Stimulated activated CD8-positive, alpha-beta memory T cell treated with anti-CD3 and anti-CD28 coated beads, Interleukin-15, amount 100 ng/mL, for 48 hours (primary cell): ENCODE measurements at places on chromosomes 5 and 9.
A peak's percentile ranks its signal among the peaks of the same experiment; 100 is the strongest.

DNA sequence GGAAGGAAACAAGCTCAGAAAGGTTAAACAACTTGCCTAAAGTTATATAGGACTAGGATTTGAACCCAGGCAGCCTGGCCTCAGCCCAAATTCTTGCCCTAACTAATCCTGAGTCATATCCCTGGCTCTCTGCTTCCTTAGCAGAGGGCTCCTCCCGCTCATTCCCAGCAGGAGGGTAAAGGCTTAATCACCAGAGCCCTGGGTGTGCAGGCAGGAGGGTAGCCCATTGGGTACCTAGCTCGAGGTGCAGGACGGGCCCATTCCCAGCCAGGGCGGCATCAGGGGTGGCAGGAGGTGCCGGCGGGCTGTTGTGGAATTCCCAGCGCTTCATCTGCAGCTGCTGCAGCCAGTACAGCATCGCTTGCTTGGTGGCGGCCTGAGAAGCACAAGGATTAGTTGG lies 3.9 kb downstream of the TBC1D2 start:
- no peak for DNase-seq

- DNase-seq = no peak
Measured at GRCh38 chr5:89556215-89556913, 673.4 kb upstream of the MEF2C start.

- no peak for DNase-seq
Measured at GRCh38 chr9:133524146-133524545, 613 bp downstream of the MYMK start.

DNA sequence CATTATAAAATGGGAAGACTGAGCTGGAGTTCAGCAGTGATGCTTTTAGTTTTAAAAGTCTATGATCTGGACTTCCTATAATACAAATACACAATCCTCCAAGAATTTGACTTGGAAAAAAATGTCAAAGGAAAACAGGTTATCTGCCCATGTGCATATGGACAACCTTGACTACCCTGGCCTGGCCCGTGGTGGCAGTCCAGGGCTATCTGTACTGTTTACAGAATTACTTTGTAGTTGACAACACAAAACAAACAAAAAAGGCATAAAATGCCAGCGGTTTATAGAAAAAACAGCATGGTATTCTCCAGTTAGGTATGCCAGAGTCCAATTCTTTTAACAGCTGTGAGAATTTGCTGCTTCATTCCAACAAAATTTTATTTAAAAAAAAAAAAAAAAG lies 17.3 kb downstream of the MOCS2 start:
- no peak for DNase-seq

DNA sequence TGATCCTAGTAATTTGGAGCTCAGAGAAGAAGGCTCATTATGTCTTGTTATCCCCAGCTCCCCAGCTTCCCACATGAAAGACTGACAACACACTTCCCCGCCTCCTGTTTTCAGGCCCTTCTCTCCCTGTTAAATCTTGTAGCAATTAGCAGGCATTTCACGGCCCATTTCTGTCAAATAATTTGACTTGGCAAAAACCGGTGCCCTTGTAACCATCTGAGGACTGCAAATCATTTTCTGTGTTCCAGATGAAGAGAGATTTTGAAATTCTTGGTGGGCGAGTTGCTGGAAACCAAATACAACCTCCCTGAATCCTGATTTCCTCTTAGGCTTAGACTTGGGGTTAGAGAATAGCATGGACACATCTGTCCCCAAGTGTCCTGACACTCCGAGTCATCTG lies 109.7 kb downstream of the MSX2 start:
- DNase-seq = no peak

GRCh38 chr9:93761822-93762221 lies 185.4 kb downstream of the PHF2 start:
- DNase-seq = no peak

GRCh38 chr9:135805422-135806022 lies 101.8 kb downstream of the CAMSAP1 start:
- no peak for DNase-seq

GRCh38 chr5:118902656-118903438 lies 85.5 kb downstream of the DTWD2 start:
- DNase-seq = no peak

DNA sequence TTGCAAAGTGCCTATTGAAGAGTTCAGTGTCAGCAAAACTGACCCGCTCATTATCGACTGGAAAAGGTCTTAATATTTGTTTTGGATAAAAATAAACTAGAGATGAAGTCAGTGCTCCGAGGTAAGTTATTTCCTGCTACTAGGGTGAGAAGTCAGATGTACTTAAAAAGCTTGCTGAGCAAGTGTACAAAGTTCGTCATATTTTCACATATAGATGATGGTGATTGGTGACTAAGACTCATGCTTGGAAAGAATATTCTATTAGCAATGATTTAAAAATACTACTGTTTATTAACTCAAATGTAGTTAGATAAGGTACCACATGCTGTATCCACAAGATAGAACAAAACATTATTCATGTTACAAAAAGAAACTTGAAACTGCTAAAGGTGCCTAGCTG lies 643.7 kb downstream of the GABRG2 start:
- DNase-seq = no peak

DNA sequence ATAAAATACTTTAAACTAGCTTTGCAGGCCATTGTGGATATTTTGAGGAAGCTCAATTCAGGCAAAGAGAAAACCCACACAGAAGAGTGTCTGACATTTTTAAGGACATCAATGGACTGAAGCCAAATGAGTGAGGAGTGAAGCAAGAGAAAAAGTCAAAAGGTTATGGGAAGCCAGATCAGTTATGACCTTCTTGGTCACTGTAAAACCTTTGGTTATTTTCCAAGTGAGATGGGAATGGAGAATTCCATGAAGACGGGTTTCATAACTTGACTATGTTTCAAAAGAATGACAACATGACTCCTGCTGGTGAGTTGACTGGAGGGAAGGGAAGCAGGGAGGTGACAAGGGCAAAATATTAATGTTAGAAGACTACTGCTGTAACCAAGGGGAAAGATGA lies 585.2 kb downstream of the EFNA5 start:
- no peak for DNase-seq

GRCh38 chr5:88782571-88782970 lies 100.4 kb downstream of the MEF2C start:
- no peak for DNase-seq

GRCh38 chr5:128778474-128778873 lies 186.8 kb upstream of the SLC27A6 start:
- DNase-seq = no peak

- no peak for DNase-seq
Measured at GRCh38 chr9:125992557-125992956, 245.4 kb downstream of the PBX3 start.

GRCh38 chr9:131943351-131943841 lies 136.3 kb downstream of the MED27 start:
- no peak for DNase-seq

GRCh38 chr5:55176176-55176818 lies 3.3 kb upstream of the CDC20B start:
- DNase-seq = peak; percentile 16

GRCh38 chr5:116695681-116696080 lies 121.1 kb upstream of the SEMA6A start:
- no peak for DNase-seq

GRCh38 chr5:118796081-118796480 lies 192.3 kb downstream of the DTWD2 start:
- no peak for DNase-seq

- no peak for DNase-seq
Measured at GRCh38 chr5:151592855-151593408, 1.8 kb upstream of the FAT2 start.

GRCh38 chr5:80399526-80400239 lies 8.2 kb upstream of the ZFYVE16 start:
- no peak for DNase-seq

DNA sequence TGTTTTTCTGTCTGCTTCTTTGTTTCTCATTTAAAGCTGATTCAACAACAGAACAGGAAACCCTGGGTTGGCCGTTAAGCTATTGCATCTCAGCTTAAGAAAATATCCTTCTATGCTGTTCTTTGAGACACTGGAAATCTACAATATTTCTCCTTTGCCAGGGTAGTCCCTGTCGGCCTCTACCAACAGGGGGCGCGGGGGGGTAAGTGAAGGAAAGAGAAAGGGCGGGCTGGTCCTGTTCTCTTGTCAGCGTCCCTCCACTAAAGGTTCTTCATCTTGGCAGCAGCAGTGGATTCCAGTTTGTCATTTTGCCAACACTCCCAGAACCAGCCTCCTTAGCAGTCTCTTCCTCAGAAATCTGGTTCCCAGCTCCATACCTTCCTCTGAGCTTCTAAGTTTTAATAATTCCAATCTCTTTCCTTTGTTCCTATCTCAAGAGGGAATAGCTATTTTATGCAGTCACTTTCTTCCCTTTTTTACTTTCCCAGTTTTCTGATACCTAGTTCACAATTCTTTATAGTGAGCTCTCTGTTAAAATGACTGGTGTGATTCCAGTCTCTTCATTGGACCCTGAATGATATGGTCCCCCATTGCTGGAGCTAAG lies 222.3 kb downstream of the GLIS3 start:
- DNase-seq = peak; percentile 16

- no peak for DNase-seq
Measured at GRCh38 chr5:172757394-172758010, 13.5 kb downstream of the DUSP1 start.

DNA sequence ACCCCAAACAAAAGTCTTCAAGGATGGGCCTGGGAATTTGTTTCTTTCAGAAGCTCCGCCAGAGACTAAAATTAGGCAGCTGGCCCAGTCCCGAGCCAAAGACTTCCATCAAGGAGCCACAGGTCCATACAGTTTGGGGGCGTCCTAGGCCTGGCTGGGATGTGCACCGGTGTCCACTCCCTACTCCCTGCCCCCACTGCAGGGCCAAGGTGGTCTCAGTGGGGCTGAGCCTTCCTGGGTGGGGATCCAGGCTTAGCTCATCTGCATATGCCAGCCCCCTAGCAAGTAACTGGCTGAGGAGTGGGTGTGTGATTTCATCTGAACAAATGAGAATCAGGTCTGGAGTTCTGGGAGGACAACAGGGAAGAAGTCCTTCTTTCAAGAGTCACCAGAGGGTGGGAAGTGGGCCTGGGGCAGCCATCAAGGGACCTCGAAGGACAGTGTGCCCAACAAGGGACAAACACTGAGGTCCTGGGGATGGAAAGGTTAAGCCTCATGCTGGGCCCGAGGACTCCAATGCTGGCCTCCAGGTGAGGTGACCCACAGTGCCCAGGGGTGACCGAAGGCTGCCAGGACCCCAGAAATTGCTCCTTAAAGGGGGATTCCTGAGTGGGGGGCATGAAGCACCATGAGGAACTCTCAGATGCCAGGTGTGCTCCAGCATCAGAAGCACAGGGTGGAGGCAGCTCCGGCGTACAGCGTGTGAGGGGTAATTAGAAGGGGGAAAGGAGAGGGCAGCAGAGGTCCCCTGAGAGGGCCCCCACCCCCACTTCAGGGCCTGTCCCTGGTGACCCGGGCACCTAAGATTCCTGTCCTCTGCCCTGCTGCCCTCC lies 91.3 kb downstream of the ZNF354C start:
- DNase-seq = no peak

DNA sequence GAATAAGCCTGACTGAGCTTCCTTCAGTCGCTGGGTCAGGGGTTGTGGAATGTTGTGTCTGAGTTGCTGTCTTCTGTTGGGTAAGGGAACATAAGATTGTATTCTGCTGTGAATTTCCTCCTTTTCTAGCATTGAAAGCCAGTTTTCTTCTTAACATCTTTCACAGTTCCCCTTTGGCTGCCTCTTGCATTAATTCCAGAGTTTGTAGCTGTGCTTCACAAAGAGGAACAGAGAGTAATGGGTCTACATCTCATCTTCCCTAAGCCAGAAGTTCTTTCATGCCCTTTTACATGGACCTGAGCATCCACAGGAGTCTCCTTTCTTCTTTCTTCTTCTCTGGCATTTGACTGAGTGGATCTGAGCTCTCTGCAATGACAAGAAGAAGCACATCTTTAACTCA lies 686.8 kb downstream of the KCTD16 start:
- DNase-seq = no peak

GRCh38 chr5:178832618-178833201 lies 27.0 kb upstream of the ZNF354B start:
- no peak for DNase-seq

GRCh38 chr9:17894501-17895160 lies 315.8 kb downstream of the SH3GL2 start:
- no peak for DNase-seq

DNA sequence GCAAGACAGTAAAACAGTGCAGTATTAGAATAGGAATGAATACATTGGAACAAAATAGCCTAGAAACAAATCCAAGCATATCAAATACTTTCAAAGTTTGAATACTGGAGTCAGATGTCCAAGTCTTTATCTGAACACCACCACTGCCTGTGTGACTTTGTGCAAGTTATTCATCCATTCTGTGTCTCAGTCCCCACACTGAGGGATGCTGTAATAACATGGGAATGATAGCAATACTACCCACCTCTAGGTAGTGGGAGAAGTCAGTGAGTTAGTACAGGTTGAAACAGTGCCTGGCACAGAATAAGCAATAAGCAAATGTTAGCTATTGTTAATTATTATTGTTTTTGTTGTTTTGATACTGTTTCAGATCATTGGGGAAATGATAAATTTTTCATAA lies 130.9 kb downstream of the SUSD1 start:
- no peak for DNase-seq

DNA sequence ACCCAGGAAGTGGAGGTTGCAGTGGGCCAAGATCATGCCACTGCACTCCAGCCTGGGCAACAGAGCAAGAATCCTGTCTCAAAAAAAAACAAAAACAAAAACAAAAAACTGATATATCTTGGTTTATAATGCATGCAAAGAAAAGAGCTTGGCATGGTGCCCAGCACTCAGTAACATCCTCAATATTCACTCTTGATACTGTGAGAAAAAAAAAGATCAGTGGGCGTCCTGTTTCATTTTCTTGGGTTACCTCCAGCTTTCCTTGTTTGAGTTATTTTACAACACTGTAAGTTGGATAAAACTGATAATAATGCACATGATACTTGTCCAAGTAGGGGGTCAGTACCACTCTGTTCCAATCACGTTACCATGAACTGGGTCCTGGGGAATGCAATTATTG lies 7.8 kb downstream of the PHYHD1 start:
- DNase-seq = no peak

- DNase-seq = no peak
Measured at GRCh38 chr5:124461941-124462340, 284.5 kb downstream of the ZNF608 start.

DNA sequence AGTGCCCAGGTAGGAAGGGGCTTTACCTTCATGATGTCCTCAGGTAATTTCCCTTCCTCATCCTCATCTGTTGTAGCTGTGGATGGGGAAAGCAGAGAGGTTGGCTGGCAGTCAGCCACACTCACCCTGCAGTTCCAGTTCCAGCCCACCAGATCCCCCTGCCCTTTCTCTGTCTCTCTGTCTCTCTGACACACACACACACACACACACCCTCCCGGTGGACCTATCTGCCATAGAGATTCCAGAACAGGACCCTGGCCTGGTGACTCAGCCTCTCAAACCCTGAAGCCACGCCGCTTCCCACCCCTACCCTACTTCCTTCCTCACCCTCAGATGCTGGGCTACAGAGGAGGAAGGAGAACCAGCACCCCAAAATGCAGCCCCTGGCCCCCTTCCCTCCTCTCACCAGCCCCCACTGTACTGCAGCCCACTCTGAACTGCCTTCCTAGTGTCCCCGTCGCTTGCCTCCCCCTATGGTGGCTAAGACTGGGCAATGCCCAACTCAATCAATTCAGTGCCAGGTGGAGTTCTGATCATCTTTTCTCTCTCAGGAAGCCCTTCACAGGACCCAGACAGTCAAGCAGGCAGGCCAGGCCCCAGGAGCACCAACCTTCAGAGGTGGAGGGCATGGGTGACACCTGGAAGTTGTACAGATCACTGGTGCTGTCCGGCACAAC lies 4.8 kb downstream of the IRF1 start:
- no peak for DNase-seq
